GOT3 (cell line): ENCODE measurements at places on chromosomes 2 and 18.

DNA sequence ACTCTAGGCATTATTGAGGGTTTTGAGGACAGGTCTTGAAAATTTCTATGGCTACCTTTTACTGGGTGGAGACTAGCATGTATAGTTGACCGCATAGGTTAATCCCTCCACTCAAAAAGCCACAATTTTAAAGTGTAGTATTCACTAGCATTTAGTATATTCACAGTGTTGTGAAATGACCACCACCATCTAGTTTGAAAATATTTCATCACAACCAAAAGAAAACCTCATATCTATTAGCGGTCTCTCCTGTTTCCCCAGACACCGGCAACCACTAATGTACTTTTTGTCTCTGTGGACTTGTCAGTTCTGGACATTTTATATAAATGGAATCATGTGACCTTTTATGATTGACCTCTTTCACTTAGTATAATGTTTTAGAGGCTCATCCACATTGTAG is 53.9 kb downstream of the MSH2 start:
- no peak for DNase-seq

- no peak for DNase-seq
These were observed 685 bp downstream of the SMAD4 start for GRCh38 chr18:51030537-51031258.

GRCh38 chr2:54176577-54176976 is 61.2 kb downstream of the ACYP2 start:
- DNase-seq: no peak

- no peak for DNase-seq
These were observed 172.1 kb downstream of the GFPT1 start for GRCh38 chr2:69214898-69215297.

- DNase-seq: no peak
These were observed 427.5 kb upstream of the TRIB2 start for GRCh38 chr2:12289120-12289802.

DNA sequence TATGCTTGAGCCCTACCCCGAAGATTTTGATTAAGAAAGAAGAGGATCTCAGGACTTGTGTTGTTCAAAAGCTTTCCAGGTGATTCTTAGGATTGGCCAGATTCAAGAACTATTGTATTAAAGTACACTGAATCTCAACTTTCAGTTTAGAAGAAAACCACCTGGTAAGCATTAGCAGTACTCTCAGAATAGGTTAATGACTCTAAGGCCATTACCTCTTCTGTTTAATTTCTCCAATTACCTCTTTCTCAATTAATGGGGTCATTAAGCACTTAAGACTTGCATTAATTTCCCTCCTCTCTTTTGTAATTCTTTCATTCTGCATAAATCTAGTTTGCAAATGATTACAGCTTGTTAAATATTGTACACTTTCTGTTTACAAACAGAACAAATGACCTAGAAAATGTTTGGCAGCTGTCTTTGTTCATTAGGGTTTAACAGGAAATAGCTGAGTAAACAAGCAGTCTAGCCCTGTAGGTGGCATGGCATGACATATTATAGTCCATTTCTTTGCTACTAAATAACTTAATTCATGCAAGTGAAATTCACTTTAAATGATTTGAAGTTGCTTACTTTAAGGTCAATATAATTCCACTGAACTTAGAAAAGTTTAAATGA is 20.4 kb upstream of the TDRD15 start:
- no peak for DNase-seq

- DNase-seq: no peak
These were observed 89.6 kb upstream of the SETBP1 start for GRCh38 chr18:44590956-44591670.

DNA sequence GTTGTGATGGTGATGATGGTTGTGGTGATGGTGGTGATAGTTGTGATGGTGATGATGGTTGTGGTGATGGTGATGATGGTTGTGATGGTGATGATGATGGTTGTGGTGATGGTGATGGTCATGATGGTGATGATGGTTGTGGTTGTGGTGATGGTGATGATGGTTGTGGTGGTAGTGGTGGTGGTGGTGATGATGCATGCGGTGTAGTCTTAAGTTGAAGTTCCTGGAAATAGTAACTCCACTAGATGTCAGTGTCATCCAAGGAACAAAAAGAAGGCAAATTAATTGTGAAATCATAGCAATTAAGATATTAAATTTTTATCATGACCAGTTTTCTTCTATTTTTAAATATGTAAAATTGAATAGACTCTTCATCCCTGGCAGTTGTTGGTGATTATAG is 309.2 kb downstream of the AGAP1 start:
- no peak for DNase-seq

DNA sequence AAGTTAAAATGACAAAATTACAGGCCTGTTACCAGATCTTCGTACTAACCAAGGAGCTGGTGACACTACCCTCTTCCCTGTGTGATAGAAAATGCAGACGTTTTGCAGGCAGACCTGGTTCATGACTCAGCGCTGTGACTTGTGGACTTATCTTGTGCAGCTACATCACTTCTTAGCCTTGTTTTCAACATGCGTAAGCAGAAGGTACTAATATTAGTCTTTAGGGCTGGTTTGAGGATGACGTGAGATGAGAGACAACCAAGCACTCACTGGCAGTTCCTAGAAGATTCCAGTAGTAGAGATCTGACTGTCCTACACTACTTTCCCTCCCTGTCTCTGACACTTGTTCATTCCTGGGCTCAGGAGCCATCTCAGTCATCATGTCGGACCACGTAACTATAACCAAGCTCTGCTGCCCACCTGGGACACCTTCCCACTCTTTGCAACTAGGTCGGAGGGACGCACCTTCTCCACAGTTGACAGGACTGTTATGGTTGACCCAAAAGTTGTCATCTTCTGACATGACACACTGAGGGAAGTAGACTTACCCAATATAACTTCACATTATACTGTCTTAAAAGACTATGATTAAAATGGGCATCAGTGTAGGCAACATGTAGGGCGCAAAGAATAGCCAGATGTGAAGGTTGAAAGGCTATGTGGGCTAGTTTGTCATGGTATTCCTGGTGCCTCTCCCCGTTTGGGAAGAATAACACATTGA is 64.8 kb downstream of the TNFRSF11A start:
- DNase-seq: no peak

DNA sequence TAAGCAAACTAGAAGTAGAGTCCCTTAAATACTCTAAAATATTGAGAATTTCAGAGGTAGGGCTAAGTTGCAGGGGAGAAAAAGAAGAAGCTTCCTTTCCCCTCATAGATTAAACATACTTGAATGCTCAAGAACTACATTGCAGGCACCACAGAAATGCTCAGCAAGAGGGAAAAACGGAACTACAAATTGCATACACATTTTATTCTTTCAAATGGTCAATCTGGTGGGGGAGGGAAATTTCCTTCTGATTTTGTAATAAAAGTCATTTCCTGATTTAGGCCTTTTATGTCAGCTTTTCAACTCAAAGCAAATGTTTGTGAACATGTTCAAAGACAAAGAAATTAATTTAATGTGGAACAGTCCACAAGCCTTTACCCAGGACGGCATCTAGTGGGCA is 33.0 kb downstream of the FARSB start:
- DNase-seq: no peak
